GM04504 (cell line): ENCODE measurements at places on chromosomes 5 and 9.

- peak; percentile 58 for DNase-seq
These were observed 133.0 kb downstream of the GNA14 start for GRCh38 chr9:77514886-77515711.

GRCh38 chr9:101738566-101739183 lies at the start of gene GRIN3A:
Gene GRIN3A (minus strand): TSS chr9:101738647. CDS start chr9:101737979, 668 bp downstream.
- DNase-seq, result no peak

- no peak for DNase-seq
These were observed 409.7 kb downstream of the IRX1 start for GRCh38 chr5:4005335-4005734.

GRCh38 chr9:128333451-128333869 lies 6.9 kb upstream of the SLC27A4 start:
- no peak for DNase-seq

DNA sequence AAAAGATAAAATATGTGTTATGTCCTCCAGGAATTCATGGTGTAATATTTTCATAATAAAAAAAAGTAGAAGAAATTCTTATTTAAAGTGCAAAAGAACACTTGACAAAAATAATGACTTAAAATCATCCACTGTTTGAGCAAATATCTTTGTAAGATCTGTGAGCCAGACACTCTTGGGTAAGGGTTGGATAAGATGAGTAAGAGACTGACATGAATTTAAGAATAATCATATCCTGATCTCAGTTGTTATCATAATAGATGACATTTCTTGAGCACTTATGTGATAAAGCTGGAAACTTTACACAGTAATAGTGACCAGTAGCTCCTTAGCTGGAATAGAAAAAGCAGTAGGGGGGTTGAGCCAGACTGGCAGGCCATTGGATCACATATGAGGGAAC lies 40.0 kb upstream of the ADRB2 start:
- no peak for DNase-seq

- no peak for DNase-seq
These were observed 71.9 kb upstream of the GRHPR start for GRCh38 chr9:37350486-37351190.

GRCh38 chr9:78365748-78366697 lies 69.1 kb downstream of the PSAT1 start:
- no peak for DNase-seq

GRCh38 chr5:160450164-160450932 lies 28.7 kb downstream of the PTTG1 start:
- DNase-seq, result no peak

DNA sequence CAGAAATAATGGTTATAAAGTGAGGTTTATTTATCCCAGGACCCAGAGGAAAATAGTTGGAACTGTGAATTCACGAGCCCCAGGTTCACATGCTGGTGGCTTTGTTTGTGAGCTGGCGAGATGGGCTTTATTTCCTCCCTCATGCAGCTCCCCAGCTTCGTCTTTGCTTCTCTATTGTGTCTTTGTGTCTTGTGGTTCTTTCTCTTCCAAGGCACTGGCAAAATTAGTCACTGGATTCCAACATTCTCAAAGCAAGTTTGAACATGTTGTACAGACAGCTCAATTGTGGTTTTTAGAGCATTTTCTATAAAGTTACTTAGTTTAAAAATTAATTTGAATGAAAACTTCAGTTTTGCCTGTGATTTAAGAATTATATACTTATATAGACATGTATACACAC lies 7.2 kb downstream of the NDUFS6 start:
- DNase-seq, result no peak

- no peak for DNase-seq
These were observed 22.3 kb upstream of the SYNPO start for GRCh38 chr5:150618163-150618562.

DNA sequence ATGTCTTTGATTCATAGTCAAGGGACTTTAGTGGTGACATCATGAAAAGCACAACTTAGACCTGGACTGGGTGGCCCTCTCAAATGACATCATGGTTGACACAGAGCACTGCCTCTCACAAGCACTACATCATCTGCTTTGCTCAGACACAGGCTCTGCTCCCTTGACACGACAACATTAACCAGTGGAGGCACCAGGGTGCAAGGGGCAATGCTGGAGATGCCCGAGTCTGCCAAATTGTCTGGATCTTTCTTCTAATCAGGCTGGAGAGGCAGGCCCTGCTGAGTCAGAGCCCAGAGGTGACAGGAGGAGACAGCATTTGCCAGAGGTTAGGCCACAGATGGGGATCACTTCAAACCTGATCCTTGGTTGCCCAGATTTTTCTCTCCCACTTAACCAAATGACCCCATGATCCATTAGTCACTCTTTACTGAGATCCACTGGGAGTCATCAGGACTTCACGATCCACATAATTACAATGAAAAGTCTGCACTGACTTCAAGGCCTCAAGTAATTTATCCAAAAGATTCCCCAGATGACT lies 174.4 kb downstream of the SLIT3 start:
- DNase-seq, result no peak

GRCh38 chr5:126178521-126178920 lies 244.7 kb upstream of the GRAMD2B start:
- DNase-seq, result peak; percentile 18

- peak; percentile 99 for DNase-seq
These were observed 24.3 kb upstream of the PTGES start for GRCh38 chr9:129776938-129777768.

GRCh38 chr9:8822667-8823025 lies 1023.1 kb upstream of the DMAC1 start:
- no peak for DNase-seq

DNA sequence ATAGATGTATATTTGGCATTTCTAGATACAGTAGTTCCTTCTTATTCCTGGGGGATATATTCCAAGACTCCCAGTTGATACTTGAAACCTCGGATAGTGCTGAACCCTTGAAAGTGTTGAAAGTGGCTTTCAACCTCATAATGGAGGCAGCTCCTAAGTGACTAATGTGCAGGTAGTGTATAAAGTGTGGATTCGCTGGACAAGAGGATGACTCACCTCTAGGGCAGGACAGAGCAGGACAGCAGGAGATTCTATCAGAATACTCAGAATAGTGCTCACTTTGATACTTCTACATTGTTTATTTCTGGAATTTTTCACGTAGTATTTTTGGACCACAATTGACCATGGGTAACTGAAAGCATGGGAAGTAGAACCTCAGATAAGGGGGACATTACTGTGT lies 1138.9 kb upstream of the WWC1 start:
- no peak for DNase-seq

DNA sequence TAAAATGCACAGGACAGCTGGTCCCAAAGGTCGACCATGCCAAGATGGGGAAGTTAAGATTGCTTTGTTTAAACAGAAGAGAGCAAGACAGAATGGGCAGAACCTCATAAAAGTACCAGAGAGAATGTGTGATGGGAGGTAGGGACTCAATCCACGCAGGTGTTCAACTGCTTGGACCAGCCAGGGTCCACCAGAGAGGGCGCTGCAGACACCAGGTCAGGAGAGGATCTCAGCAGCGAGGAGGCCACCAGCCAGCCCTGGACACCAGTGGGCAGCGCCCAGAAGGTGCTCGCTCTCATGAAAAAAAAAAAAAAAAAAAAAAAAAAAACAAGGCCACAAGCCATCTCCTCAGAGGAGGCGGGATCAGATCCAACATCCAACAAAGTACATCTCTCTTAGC lies 81.8 kb downstream of the SHC3 start:
- DNase-seq, result no peak

DNA sequence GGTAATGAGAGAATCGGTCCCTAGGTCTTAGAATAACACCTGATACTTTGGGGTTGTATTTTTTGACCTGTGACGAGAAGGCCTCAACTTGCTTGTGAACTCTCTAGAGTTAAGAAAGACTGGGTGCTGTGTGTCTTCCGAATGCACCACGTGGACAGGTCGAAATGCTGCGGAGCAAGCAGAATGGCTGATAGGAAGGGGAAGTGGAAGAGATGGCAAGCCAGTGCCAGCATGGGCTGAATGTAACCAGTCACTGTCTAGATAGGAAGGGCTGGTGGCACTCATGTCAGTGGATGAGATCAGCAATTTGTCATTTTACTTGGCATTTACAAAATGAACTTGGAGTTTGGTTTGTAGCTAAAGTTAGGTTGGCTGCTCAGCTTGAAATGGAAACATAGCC lies 5.6 kb downstream of the OTULINL start:
- DNase-seq, result no peak
